Activated CD8-positive, alpha-beta memory T cell treated with anti-CD3 and anti-CD28 coated beads for 1 hour (primary cell): ENCODE measurements at places on chromosomes 12 and 14.

GRCh38 chr14:26200687-26201086 lies 397.1 kb downstream of the NOVA1 start:
- no peak for DNase-seq

DNA sequence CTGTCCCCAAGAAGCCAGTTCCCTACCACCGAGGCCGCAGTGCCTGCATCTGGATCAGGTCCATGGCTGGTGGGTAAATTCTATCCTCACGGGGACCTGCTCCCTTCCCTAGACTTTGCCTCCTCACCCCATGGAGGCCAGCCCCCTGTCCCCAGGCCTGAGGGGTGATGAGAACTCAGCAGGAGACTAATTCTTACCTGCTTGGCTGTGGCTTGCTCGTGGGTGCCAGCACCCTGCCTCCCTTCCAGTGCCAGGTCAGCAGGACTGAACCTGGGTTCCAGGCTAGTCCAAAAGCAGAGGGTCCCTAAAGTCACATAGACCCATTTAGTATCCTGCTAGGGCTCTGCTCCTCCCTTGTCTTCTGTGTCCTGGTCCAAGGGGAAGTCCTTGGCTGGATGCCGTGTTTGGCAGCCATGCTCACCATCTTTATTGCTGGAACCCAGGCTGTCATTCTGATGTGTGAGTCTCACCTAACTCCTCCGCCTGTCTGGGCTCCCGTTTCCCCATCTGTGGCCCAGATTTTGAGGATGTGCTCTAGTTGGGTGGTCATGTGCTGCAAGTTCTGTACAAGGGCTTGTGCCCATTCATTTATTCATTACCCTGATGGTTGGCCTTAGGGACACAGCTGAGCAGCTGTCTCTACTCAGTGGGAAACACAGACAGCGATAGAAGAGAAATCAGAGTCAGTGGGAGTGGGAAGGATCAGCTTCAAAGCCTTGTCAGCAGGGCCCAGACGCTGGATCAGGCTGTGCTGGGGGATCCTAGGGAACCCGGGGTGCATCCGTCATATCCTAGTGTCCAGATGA lies 949 bp downstream of the PLBD2 start:
- no peak for DNase-seq

- no peak for DNase-seq
These were observed 33.9 kb upstream of the PIWIL1 start for GRCh38 chr12:130303781-130304180.

GRCh38 chr12:80702889-80703805 lies 4.3 kb upstream of the MYF6 start:
- DNase-seq: no peak

DNA sequence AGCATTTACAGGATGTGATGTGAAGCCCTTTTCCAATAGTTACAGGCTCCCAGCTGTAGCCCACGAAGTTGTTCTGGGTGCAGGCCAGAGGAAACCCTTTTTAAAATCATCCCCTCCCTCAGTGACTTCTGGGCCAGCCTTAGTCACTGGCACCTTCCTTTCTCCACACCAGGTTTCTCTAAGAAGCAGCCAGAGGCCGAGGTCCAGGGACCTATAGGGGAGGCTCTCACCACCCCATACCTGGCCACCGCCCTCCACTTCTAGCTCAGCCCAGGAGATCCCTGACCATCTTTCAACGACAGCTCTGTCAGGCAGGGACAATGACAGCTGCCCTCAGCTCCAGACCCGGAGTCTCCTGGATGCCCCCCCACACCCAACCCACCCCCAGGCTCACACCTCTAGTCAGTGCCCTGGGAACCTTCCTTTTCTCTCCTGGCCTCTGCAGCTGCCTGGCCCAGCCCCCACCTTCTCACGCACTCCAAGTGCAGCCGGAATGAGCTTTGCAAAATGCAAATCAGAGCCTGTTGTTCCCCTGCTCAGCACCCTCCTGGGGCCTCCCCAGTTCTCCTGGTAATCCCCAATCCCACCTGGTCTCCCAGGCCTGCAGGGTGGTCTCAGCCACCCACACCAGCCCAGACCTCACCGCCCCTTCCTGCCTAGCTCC lies 46.7 kb downstream of the TESC start:
- no peak for DNase-seq

- no peak for DNase-seq
These were observed 39.0 kb downstream of the PLXNC1 start for GRCh38 chr12:94187361-94187760.

DNA sequence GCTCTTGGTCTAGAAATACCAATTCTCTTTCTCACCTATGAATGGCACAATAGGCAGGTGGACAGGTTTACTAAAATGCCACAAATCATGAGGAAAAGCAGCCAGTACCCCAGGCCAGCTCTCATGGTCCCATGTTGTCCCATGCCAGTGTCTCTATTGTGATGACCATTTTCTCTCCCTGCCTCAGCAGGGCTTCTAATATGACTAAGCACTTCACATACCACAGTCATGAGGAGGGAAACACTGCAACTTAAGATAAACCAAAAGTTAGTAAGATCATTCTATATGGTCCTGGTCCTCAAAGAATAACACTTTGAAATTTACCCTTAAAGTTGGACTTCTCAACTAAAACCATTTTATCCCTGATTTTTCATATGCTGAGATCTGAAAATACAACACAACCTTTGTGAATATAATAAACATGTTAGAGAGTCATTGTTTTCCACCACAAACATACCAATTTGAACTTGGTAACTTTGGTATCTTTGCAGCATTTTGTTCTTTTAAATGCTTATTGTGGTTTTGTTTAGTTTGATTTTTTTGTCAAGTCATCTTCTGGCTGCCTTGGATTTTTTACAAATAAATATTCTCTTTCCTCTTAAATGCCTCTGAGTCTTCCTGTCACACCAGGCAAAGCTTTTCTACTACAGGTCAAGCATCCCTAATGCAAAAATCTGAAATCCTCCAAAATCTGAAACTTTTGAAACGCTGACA lies 3.6 kb downstream of the TTC5 start:
- no peak for DNase-seq

GRCh38 chr12:128864516-128865186 lies 11.4 kb downstream of the GLT1D1 start:
- no peak for DNase-seq

GRCh38 chr12:67952787-67953186 lies 36.5 kb upstream of the IFNG-AS1 start:
- DNase-seq: no peak

DNA sequence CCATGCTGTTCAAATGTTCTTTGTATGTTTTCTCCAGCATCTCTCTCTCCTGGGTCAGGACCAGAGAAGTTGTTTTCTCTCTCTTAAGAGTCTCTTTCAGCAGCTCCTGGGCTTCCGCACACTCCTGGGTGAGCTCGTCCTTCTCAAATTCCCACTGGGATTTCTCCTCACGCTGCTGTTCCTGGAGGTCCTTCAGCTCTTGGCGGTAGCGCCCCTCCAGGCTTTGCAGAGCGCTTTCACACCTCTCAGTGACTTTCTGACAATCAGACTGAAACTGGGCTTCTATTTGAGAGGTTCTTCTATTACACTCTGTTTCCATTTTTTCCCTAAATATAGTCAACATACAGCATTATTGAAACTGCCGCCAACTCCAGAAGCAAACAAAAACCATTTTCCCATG lies 72.7 kb downstream of the NIN start:
- no peak for DNase-seq

GRCh38 chr12:69130064-69130463 lies 109.3 kb upstream of the CPSF6 start:
- no peak for DNase-seq

GRCh38 chr12:111046896-111047295 lies 126.5 kb upstream of the MYL2 start:
- no peak for DNase-seq

DNA sequence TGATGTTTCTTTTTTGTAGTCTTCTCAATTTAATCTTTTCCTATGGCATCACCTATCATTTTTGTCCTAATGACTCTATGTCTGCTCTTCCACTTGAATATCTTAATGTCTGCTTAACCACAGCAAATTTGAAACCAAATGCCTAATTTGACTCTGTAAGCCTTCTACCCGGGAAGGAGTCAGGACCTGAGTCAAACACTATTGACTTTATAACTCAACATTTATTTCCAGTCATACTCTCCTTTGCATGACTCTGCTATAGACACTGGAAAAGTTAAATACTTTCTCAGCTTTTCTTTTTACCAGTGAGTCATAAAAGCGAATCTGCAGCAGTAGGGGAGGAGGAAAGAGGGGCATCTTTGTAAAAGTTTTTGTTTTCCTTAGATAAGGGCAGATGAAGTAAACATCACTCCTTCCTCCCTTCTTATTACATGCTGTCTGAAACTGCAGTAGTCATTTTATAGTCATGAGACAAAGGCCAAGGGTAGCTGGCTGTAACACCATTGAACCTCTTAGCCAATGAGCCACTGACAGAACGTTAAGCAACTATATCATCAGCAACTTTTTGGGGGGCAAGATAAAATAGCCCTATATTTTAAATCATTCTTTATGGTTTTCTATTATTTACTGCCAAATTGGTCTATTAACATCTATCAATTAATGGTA lies 179.3 kb downstream of the MIPOL1 start:
- no peak for DNase-seq

GRCh38 chr12:68454892-68455291 lies 122.7 kb upstream of the MDM1 start:
- DNase-seq: no peak

- no peak for DNase-seq
These were observed 201.7 kb downstream of the EXOC5 start for GRCh38 chr14:57066887-57067513.

DNA sequence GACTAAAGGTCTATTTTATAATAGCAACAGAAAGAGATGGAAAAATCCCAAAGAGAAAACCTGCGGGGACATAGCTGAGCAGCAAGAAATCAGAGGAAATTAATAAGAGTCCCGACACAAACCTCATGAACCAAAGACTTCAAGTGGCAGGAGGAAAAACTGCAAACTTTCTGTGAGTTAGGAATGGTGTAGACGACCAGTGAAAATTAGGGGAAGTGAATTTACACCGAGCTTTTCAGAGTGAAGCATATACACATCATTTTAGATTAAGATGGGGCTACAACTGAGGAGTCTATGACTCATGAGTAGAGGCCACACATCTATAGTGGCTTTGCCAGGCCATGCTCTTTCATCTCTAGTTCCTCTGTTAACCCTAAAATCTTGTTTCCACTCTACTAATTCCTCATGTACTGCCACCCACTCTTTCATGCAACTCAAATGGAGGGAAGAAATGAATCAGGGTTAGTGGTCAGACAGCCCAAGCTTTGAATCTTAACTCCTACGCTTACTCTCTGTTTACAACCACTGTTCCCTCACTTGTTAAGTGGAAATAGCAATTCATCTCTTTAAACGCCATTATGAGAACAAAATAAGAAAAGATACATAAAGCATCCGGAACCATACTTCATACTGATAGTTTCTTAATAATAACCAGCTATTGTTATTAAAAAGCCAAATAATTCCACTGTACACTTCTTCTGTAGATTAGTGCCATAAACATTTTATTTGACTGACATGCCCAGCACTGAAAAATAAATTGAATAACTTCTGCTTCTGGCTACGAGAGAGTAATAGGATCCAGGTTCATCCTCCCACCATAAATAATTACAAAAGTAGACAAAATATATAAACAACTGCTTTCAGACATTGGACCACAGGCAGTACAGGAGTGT lies 219.3 kb downstream of the RMST start:
- DNase-seq: no peak

DNA sequence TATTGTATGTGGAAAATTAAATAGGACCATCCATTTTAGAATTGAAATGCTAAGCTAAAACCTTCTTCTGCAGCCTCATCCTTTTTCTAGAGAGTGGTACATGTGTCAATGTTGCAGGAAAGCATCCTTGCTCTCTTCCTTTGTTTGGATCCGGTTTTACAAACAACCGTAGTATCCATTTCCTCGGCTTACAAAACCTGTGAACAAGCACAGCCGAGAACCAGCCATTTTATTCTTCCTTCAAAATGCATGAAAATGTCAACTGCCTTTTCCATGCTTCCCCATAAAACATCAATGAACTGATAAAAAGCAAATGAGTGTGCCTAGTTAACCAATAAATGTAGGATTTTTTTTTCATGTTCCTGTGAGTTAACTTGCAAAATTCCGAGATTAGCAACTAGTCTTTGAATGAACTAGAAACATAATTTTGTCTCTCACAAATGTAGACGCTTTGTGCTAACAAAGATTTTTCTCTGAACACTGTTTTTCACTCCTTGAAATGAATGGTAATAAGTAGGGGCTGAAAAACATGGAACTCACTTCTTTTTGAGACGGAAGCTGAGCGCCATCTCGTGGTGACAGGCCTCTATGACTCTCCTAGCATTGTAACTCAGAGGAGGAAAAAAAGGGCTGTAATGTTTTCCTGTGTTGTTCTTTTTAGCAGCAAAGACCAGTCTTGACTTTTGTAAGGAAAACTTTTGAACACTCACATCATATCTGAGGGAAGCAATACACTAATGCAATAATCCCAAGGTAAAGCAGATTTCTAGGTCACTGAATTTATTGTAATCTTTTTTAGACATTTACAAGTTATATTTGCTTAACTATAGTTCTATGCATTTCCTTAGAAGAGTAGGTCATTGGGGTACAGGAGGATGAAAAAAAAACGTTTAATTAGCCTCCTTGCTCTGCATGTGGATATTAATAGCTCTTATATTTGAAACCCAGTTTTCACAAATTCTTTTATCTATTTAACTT lies 157.4 kb upstream of the FOXG1 start:
- DNase-seq: no peak

DNA sequence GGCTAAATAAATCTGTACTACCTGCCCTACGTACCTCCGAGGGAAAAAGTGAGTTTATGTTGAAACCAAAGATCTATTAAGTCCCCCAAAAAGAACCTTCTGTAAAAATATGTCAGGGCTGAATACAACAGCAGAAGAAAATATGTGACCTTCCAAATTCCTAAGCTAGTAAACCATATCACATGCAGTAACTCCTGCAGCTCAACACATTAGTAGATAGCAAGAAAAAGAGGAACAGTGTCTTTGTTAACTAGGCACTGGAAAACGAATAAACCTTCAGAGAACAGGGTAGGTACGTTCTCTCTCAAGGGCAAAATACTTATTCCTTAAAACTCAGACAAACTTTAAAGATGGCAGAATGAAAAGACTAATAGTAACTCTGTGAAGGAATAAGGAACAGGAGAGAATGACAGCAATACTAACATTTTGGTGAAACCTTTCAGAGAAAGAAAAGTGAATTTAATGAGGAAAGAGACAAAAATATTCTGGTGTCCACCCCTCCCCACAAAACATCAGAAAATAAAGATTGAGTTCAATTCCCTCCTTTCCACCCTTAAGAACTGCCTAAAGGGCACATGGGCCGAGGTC lies 18.0 kb downstream of the CBX5 start:
- DNase-seq: no peak

- no peak for DNase-seq
These were observed 36.4 kb downstream of the CCDC91 start for GRCh38 chr12:28226705-28227104.

DNA sequence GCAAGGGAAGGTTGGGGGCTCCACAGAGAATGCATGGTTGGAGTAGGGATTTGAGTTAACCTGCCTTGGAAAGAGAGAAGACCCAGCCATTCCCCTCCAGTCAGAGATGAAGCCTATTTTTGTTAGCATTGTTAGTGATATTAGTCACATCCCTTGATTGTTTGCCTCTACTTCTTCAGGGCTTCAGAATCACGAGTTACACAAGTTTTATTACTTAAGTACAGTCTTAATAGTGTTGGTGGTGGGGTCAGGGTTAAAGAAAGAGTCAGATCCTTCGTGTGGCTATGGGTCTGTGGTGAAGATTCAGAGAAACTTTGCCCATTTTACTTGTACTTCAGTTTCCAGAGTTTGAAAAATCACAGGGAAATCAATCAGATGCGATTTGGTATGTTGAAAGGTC lies 363.1 kb downstream of the LRIG3 start:
- DNase-seq: no peak
